ENCODE measurements at places on chromosomes 3 and 15.

GRCh38 chr3:181210275-181210674 is 220.7 kb upstream of the DNAJC19 start:
- no peak for DNase-seq

GRCh38 chr3:126472277-126473006 is 3.2 kb downstream of the ZXDC start:
- DNase-seq = peak; percentile 42

GRCh38 chr3:158148218-158148617 is 38.3 kb downstream of the RSRC1 start:
- DNase-seq = no peak

DNA sequence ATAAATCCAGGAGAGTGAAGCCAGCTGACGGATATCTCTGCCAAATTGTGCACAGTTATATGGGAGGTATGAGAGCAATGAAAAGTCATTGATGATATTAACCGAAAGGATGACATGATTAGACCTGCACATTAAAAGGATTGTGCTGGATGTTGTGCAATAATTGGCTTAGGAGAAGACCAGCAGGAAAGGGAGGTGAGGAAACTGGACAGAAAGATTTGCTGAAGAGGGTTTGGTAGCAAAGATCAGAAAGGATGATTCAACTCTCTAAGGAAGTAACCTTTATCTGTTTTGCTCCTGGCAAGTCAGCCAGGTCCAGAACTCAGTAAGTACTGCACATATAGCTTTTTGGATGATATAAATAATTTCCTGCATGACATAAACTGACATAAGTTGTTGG is 704.7 kb downstream of the GRM7 start:
- no peak for DNase-seq

- DNase-seq = no peak
Observed at GRCh38 chr3:56787258-56787775, 14.4 kb downstream of the ARHGEF3 start.

- DNase-seq = no peak
Observed at GRCh38 chr3:47578691-47579632, at the start of gene CSPG5. Gene CSPG5 (minus strand): TSS chr3:47578865. CDS start chr3:47578693, 172 bp downstream.

GRCh38 chr3:79517766-79518413 is 249.9 kb downstream of the ROBO1 start:
- DNase-seq = no peak

GRCh38 chr15:47289656-47290055 is 427.6 kb upstream of the SEMA6D start:
- no peak for DNase-seq

DNA sequence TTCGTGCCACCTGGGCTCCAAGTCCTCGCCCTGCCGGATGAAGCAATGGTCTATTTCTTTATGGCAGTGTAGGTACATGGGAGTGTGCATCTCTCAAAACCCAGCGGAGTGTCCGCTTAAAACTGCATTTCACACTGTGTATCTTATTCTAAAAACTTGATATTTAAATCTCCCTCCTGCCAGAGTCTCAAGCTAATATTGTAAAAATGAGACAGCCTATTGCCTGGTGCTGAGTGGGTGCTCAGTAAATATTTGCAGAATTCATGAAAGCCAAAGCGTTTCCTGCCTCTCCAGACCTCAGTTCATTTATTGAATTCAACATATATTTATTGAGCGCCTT is 330 bp upstream of the TBC1D2B start:
- DNase-seq = no peak

All from AG04449 (cell line).